ENCODE measurements at places on chromosomes 4 and X.
A peak's percentile ranks its signal among the peaks of the same experiment; 100 is the strongest.

- DNase-seq = no peak
- no peaks in the 10 kb centered on the region for H3K36me3 ChIP-seq
- H3K4me3 ChIP-seq = no peak overlapping the region
- H3K27ac ChIP-seq = no peak overlapping the region
Observed at GRCh38 chrX:74505437-74505836, 84.1 kb downstream of the SLC16A2 start.

GRCh38 chrX:56462389-56462788 lies 101.0 kb upstream of the UBQLN2 start:
- H3K27me3 ChIP-seq = no peaks in the 10 kb centered on the region
- H3K27ac ChIP-seq = no peak overlapping the region
- no peak overlapping the region for H3K4me3 ChIP-seq
- H3K4me1 ChIP-seq = no peaks in the 10 kb centered on the region
- DNase-seq = no peak

GRCh38 chr4:140976768-140977167 lies 156.5 kb downstream of the RNF150 start:
- H3K27ac ChIP-seq = no peak overlapping the region
- peak; percentile 22 for DNase-seq
- no peaks in the 10 kb centered on the region for H3K27me3 ChIP-seq
- H3K4me1 ChIP-seq = no peaks in the 10 kb centered on the region
- no peaks in the 10 kb centered on the region for H3K36me3 ChIP-seq

DNA sequence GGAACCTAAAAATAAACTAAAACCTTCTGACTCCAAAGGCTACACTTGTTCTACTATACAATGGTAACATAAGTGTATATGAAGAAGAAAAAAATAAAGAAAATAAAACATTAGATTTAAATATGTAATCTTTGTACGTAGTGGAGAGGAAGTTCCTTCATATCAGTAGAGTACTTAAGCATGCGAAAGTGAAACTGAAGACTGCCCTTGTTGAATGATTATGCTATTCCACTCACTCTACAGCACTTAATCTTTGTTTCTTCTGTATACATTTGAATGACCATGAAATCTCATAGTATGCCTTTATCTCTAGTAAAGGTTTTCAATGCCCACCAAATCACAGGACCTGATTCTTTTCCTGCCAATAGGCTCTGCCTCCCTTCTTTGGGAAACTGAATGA lies 78.9 kb downstream of the NDST3 start:
- no peaks in the 10 kb centered on the region for H3K27me3 ChIP-seq
- DNase-seq = no peak
- no peaks in the 10 kb centered on the region for H3K36me3 ChIP-seq
- no peak overlapping the region for H3K4me3 ChIP-seq

DNA sequence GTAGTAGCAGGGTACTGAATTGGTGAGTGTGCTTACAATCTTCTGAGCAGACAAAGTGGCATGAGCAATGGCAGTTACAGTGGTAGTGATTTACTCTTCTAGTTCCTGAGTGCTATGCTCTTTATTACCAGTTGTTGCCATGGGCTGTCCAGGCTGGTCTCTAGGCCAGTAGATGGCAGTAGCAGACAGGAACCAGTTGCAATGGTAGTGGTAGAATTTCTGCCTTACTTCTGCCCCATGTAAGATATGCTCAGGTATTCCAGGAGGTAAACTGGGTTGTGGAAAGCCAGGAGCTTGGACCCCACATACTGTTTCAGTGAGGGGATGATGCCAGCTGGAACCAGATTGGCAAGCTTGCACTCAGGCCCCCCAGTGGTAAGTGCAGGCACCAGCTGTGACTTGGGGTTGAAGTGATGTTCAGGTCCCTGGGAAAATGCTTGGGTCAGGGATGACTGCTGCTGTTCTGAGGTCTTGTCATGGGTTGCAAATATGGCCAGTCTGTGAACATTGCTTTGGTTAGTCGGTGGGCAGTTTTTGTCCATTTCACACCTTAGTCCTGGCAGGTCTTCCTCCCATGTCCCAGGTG lies 63.0 kb upstream of the ZXDB start:
- DNase-seq = no peak
- H3K27ac ChIP-seq = no peak overlapping the region
- no peak overlapping the region for H3K4me3 ChIP-seq

- H3K27me3 ChIP-seq = no peaks in the 10 kb centered on the region
- H3K4me1 ChIP-seq = no peaks in the 10 kb centered on the region
Observed at GRCh38 chr4:91243132-91243531, 1060.6 kb upstream of the GRID2 start.

DNA sequence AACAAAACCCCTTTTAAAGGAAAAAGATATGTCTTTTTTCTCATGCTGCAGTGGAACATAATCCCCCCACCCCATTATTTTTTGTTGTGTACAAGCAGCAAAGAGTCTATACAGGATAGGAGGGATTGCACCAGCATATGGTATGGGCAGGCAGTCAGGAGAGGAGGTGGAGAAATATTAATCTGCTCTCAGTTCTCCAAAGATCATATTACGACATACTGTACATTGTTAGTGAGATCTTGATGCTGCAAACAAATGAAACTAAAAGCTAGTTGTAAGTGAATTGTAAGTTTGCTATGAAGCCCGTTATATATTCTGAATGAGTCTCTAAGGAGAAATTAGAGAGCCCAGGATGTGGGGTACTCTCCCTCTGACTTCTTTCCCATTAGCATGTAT lies 75.3 kb downstream of the RAPGEF2 start:
- H3K27me3 ChIP-seq = no peaks in the 10 kb centered on the region
- no peak for DNase-seq
- H3K4me1 ChIP-seq = no peaks in the 10 kb centered on the region
- no peak overlapping the region for H3K4me3 ChIP-seq
- H3K36me3 ChIP-seq = no peaks in the 10 kb centered on the region

- H3K4me3 ChIP-seq = peak overlapping the region; percentile 54
- no peaks in the 10 kb centered on the region for H3K27me3 ChIP-seq
- peak; percentile 48 for DNase-seq
- H3K4me1 ChIP-seq = no peaks in the 10 kb centered on the region
Observed at GRCh38 chrX:51893931-51894696, 691 bp downstream of the MAGED1 start.

DNA sequence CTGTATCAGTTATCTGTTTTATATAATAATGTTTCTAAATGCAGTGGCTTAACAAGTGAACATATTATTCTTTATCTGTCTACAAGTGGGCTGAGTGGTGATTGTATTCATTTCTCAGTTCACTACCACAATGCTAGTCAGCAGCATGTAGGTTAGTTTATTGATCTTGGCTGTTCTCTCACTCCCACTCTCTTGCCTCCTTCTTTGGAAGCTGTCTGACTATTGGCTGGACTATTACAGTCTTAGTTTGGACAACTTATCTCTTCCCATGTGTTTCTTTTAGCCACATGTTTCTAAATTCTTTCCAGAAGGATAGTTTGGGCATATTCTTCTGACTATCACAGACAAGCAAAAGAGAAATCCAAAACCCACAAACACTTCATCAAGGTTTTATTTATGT lies 459.5 kb upstream of the AGA start:
- no peak overlapping the region for H3K4me3 ChIP-seq
- DNase-seq = no peak
- no peak overlapping the region for H3K27ac ChIP-seq
- H3K27me3 ChIP-seq = no peaks in the 10 kb centered on the region
- H3K36me3 ChIP-seq = no peaks in the 10 kb centered on the region

GRCh38 chrX:152824841-152825374 lies 5.6 kb downstream of the CETN2 start:
- no peaks in the 10 kb centered on the region for H3K27me3 ChIP-seq
- no peak overlapping the region for H3K27ac ChIP-seq
- H3K36me3 ChIP-seq = no peaks in the 10 kb centered on the region
- no peaks in the 10 kb centered on the region for H3K4me1 ChIP-seq
- no peak for DNase-seq

DNA sequence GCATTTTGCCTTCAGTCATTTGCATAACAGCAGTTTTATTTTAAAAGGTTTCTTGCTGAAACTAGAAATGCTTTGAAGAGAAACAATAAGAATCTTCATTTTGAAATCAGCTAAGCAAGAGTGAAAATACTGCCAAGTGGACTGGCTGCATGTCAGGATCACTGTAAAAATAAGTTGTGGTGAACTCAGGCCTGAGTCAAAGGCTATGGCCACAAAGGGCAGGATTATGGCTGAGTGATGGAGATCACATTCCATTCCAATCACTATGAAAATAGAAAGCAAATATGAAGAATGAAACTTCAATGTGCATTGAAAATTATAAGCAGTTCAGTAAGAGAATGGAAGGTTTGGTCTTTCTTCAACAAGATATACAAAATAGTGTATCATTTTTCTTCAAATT lies 224.5 kb downstream of the PCDH18 start:
- no peaks in the 10 kb centered on the region for H3K4me1 ChIP-seq
- no peak overlapping the region for H3K4me3 ChIP-seq

DNA sequence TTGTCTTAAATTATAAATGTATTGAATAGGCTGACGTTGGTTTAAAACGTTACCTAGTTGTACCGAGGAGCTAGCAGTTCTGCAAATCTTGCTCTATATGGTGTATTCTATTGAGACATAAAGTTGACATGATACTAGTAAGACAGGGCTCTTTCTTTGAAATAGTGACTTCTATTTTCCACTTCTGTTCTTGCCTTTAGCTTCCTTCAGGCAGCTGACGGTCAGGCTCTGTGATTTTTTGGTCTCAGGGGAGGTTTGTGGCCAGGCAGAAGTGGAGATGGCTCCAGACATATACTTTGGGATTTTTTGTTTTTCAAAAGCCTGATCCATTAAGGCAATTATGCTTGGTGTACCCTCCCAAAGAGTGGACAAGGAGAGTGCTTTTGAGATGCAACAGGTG lies 95.2 kb downstream of the SLC34A2 start:
- H3K36me3 ChIP-seq = no peaks in the 10 kb centered on the region
- H3K4me1 ChIP-seq = no peaks in the 10 kb centered on the region
- no peak overlapping the region for H3K4me3 ChIP-seq
- no peak for DNase-seq
- H3K27me3 ChIP-seq = no peaks in the 10 kb centered on the region
